ENCODE measurements at places on chromosomes 3 and 15.
A peak's percentile ranks its signal among the peaks of the same experiment; 100 is the strongest.

DNA sequence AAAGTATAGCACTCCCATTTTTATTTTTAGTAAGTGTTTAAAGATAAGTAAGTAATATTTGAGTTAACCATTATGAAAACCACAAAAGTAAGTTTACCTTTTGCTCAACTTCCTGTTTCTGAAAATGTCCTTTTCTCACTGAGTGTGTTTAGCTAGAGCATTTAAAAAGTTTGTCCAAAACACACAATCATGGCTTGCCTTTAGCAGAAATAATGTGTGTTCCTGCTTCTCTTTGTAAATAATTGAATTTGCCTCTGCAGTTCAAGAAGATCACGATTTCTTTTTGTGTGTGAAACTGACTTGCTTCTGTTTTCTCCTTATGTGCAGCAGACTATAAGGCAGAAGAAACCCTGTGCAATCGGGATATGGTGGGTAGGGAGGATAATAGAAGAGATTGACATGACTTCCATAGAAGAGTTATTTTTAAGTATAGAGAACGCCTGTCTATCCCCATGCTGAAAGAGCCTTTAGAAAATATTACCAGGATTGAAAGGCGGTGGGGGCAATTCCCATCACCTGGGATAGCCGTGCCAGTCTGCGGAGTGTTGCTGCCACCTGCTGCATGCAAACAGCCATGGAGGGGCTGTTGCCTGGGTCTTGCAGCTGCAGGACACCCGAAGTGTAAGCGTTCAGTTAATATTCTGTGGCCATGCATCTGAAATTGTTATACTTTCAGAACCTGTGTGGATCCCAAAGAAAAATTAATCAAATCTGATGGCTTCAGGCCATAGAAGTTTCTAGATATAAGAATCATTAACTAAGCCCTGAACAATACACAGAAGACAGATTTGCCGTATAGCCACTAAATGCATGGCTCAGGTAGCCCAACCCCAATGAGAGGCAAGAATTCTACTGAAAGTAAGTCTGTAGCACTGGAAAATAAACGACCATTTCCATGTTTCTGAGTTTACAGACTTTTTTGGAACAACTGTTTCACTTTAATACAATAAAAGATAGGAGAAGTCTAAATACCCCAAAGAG lies 2.4 kb upstream of the CD96 start:
- peak; percentile 72 for DNase-seq

DNA sequence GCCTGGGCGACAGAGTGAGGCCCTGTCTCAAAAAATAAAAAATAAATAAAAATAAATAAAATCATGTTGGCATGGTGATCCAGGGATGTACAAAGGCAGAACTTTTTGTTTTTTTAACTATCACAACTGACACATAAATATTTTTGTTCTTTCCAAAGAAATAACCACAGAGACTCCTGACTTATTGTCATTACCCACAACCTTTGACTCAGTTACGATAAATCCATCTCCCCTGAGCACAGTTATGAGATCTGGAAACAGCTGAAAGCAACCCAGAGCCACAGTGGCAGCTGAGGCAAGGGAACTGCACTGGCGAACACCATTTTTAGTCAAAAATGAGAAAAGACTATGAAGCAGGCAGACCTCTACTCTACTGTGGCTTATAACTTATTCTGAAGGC lies 24.0 kb downstream of the OSBPL10 start:
- no peak for DNase-seq

DNA sequence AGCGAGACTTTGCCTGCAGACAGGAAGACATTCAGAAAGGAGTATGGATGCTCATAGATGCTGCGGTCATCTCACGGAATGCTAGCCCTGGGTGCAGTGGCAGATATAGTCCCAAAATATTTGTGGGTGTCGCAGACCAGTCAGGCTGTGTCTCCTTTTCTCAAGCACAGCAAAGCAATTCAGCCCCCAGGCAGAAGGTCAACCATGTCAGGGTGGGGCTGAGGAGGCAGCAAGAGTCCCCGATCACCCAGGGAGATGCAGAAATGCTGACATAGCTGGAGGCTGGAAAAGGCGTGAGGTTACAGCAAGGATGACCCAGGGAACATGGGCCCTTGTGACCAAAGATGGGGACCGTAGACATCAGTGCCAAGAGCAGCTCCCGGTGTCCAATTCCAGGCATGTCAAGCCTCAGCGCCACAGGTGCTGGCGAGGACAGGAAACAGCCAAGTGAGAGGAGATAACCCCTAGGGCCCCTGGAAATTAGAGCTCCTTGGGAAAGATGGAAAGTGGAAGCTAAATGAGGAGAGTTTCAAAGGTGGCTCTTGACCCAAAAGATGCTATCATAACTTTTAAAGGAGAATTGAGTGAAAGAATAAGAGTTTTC lies 81.2 kb upstream of the ABHD17C start:
- no peak for DNase-seq

DNA sequence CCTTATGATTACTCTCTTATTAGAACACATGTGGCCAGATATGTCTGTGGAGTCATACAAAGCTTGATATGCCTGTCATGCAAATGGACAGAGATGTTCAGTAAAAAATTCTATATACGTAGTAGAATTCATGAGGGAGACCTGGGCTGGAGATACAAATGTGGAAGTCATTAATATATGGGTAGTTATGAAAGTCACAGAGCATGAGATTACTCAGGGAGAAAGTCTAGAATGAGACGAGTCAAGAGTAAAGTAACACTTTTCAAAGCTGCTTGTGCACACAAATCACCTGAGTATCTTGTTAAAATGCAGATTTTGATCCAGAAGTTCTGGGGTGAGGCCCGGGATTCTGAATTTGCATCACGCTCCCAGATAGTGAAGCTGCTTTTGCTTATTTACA lies 28.4 kb downstream of the OXSM start:
- DNase-seq, result no peak

DNA sequence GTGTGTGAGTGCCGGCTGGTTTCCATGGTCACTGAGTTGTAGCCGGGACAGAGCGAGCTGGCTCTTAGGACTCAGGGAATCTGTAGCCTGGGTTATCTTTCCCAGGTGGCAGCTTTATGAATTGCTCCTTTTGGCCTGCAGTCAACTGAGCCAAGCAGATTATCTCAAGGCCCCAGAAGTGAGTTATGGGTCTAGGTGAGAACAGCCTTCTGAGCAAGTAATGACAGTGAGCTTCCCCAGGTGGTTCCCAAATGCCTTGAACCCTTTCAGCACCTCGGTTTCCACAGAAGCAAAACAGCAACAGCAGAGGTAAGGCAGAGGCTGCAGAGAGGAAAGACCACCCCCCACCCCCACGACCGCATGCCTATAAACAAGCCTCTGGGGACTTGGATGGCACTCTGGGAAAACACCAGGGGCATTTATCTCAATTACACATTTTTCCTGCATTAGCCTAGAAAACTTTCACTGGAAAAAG lies 56.7 kb upstream of the DGKG start:
- no peak for DNase-seq

GRCh38 chr3:127012091-127012490 lies 29.2 kb downstream of the PLXNA1 start:
- no peak for DNase-seq

- DNase-seq, result peak; percentile 15
These were observed 12.5 kb downstream of the RASA2 start for GRCh38 chr3:141499284-141499683.

- DNase-seq, result no peak
These were observed 8.3 kb downstream of the SEMA3G start for GRCh38 chr3:52436500-52437149.

- DNase-seq, result no peak
These were observed 66.3 kb upstream of the SLC25A26 start for GRCh38 chr3:66154444-66154861.

- DNase-seq, result no peak
These were observed 59.4 kb upstream of the TFRC start for GRCh38 chr3:196141052-196141865.

DNA sequence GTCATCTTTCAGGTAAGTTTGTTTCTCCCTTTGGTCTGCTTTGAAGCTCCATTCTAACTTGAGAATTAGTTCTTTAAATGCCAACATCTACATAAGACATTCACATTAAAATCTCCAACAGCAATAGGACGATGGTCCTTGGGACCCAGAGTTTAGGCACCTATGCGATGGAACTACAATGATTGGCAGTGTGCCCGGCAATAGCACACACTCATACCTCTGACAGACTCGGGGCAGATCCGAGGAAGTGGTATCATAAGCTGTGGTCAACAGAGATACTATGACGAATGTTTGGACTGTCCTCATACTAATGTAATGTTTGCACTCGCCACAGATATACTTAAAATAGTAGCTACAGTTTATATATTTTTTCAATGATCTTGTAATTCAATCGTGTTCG lies 34.2 kb upstream of the NR2F2 start:
- DNase-seq, result no peak

DNA sequence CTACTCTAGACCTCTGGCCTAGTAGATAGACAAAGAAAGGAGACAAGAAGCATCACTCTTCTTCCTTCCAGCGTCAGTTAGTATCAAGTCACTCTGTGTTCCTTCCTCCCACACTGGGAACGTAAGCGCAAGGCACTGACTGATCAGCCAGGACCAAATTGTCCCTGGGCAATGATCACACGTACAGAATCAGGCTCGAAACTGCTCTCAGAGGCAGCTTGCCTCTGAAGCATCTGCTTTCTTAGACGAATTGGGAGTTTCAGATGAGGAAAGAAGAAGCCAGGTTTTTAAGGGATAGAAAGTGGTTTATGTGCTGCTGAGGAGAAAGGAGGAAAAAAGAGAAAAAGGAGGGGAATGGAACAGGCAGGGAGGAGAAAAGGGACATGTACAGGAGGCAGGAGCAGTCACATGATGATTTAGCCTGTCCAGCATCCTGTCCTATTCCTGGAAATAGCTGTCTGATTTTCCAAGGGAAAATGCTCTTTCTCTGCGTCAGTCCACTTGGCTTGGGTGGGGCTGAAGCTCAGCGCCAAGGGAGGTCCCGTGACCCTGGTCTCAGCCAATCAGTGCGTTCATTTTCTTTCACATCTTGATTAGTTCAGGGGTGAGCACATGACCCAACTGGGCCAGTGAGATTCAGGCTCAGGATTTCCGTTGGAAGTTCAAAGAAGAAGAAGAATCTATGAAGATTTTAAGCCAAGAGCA lies 102.0 kb upstream of the PRICKLE2 start:
- DNase-seq, result no peak

GRCh38 chr3:176840641-176841286 lies 356.5 kb downstream of the TBL1XR1 start:
- no peak for DNase-seq

GRCh38 chr3:107727102-107727501 lies 204.3 kb downstream of the BBX start:
- no peak for DNase-seq

DNA sequence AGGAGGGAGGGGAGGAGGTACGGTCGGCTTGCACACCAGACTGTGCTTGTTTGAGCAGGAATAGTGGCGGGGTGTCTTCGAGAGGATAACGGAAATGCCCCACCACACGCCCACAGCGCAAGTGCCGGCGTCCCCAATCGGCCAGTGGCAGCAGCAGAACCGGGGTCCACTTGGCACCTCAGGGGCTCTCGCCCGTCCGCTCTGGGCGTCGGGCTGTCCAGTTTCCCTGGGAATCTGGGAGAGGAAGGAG lies 53.7 kb downstream of the CCDC54 start:
- DNase-seq, result peak; percentile 36

GRCh38 chr3:58106061-58106460 lies 97.8 kb downstream of the FLNB start:
- DNase-seq, result no peak

DNA sequence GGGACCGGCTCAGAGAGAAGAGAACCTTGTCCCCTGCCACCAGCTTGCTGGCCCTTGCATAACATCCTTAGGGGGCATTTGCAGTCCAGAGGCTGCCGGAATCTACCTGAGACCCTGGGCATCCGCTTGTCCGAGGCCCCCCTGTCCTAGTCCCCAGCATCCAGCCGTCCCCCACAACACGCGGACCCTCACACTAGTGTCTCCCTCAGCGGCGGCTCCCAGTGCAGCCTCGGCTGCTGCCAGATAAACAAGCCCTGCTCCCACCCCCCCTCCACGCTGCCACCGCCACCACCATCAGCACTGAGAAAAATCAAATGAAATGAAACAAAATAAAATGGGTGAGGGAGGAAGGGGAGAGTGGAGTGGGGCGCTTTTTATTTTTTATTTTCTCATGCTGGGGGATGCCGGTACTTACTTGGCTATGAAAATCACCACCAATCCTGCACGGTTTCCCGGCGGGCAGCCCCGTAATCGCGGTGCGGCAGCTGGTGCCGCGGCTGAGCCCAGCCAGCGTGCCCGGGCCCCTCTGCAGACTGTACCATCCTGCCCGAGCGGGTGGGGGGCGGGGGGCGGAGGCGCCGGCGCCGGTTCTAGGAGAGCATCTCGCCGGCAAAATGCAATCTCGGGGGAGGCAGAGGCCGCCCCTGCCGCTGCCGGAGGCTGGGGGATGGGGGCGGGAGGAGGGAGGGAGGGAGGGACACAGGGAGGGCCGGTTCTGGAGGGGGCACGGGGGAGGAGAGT lies at the start of gene ATP2B2:
Gene ATP2B2, minus strand, starts transcription at position 537 of the 741 bp plus-strand sequence. CDS start 56,043 bp downstream, outside the sequence.
- peak; percentile 3 for DNase-seq

DNA sequence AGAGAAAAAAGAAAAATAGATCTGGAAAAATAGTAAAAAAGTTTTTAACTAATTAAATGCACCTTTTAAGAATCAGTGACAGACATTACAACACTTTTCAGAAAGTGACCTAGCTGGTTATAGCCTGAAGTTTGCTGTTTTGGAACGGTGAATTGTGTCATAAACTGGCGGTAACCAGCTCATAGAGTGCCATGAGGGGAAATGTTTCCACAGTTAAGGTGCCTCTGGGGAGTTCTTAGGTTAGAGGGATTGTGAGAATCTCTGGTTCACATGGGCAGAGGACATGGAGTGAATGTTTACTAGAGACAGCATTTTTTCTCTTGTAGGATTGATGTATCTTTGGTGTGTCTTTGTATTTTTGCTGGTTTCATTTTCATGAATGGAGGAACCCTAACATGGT lies 2.8 kb downstream of the TBC1D23 start:
- no peak for DNase-seq

DNA sequence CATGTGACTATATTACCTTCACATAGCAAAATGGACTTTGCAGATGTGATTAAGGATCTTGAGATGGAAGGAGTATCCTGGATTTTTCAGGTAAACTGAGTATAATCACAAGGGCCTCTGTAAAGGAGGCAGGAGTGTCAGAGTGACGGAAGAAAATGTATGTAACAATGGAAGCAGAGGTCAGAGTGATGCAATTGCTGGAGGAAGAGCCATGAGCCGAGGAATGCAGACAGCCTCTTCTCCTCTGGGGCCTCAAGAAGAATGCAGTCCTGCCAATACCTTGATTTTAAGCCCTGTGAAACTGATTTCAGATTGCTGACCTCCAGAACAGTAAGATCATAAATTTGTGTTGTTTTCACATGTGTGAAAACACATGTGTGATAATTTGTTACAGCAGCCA lies 15.1 kb downstream of the HEMK1 start:
- DNase-seq, result no peak

DNA sequence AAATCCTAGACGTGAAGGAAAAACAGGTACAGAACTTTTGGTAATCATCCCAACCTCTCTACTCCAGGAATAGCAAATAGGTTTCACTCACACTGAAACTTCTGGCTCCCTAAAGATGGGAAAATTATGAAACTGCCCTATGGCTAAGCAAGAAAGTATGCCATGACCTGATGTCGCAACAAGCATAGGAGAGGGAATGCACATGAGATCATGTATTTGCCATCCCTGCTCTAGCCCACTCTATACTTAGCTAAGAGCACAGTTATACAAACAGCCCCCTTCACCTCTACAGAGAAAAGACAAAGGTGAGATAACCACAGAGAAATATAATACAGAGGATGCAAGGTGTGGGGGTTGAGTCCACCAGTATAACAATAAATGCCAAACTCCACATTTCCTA lies 102.7 kb downstream of the TBC1D5 start:
- no peak for DNase-seq

Data from CD4-positive, alpha-beta T cell treated with Interferon alpha-2 for 1 hour (primary cell).